ENCODE measurements at places on chromosomes 13 and 19. TPM values are rescaled to one million over a fixed set of nuclear protein-coding genes. Genes with fewer than 3 reads are reported as not detected.

DNA sequence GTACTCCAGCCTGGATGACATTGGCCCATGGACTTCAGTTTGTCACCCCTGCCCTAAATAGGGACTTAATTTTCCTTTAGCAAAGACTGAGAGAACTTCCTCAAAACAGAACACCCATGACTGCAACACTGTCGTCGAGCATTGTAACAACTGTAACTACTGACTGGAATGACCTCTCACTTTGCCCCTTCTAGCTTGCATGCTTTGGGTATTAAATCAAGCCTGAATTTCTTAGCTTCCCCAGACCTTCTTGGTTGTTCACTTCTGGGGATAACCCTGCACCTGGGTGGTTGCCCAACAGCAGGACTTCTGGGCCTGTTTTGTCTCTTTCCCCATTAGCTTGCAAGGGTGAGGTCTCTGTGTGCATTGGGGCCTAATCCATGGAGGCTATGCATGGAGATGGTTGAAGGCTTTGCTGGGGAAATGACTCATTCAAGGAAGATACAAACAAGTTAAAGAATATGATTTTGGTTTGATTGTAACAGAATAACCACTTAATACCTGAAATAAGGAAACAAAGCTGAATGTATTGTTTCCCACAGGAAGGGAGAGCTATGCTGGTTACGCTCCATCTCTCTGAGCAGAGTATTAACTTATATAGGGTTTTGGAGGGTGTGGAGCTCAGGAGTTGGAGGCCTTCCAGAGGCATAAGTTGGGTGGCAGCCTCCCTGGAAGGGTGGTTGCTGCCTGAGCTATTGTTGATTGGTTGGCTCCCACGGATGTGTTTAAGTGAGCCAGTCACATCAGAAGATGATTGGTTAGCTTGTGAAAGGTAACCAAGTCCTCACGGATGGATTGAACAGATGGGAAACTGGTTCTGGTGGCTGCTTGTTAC is 34.7 kb upstream of the UBAC2 start:
- H3K27ac ChIP-seq = no peak overlapping the region
- no peak overlapping the region for H3K4me3 ChIP-seq
- DNase-seq = no peak
- H3K27me3 ChIP-seq = no peaks in the 10 kb centered on the region

DNA sequence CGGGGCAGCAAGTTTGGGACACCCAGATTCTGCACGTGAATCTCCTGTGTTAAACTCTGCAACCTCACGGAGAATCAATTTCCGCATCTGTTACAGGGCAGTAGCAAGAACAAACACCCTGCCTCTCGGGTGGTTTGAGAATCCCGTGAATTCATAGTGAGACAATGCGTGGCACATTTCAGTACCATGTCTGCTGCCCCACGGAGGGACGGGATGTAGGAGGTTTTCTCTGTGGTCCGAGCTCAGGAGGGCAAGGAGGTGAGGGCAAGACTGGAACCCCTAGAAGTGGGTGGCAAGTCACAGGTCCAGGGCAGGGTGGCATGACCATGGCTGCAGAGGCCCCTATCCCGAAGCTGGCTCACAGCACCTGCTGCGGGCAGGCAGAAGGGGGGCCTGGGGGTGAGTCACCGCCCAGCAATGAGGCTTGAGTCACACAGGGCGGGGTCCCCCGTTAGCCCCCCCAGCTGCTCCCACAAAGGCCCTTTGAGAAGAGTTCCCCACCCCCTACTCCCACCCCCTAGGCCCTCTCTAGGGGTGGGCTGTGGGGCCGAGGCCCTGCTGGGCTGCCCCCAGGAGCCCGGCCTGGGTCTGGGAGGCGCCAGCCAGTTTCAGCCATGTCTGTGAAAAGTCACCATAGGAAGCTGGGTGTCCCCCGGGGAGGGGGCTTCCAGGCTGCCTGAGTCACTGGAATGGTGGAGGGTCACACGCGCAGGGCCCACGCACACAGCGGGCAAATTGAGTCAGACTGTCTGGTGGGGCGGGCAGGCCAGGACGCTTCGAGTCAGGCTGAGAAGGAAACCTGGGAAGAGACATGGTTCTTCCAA is 25.8 kb upstream of the NANOS3 start:
- peak overlapping the region; percentile 46 for H3K4me3 ChIP-seq
- no peaks in the 10 kb centered on the region for H3K36me3 ChIP-seq
- H3K4me1 ChIP-seq = peaks cover 71% of the 10 kb centered on the region
- H3K27me3 ChIP-seq = no peaks in the 10 kb centered on the region

Gene KLK3
- not detected for total RNA-seq

- no peak overlapping the region for H3K4me3 ChIP-seq
- peaks cover 12% of the 10 kb centered on the region for H3K4me1 ChIP-seq
- DNase-seq = no peak
- no peaks in the 10 kb centered on the region for H3K27me3 ChIP-seq
Observed at GRCh38 chr13:52061587-52061986, 37.1 kb downstream of the UTP14C start.
